Endothelial cell of umbilical vein (primary cell): ENCODE measurements at places on chromosomes 3 and 15. TPM values are rescaled to one million over a fixed set of nuclear protein-coding genes. Genes with fewer than 3 reads are reported as not detected.

- H3K27ac ChIP-seq, result no peak overlapping the region
- H3K36me3 ChIP-seq, result no peaks in the 10 kb centered on the region
- H3K27me3 ChIP-seq, result no peaks in the 10 kb centered on the region
These were observed 15.8 kb upstream of the THBS1 start for GRCh38 chr15:39564972-39565665.

- H3K4me1 ChIP-seq, result peaks cover 13% of the 10 kb centered on the region
- H3K27ac ChIP-seq, result peak overlapping the region; percentile 7
- H3K4me3 ChIP-seq, result no peak overlapping the region
- H3K36me3 ChIP-seq, result no peaks in the 10 kb centered on the region
- peak; percentile 56 for DNase-seq
These were observed 28.7 kb upstream of the SEMA6D start for GRCh38 chr15:47688573-47689086.

- DNase-seq, result no peak
- H3K4me1 ChIP-seq, result peaks cover 46% of the 10 kb centered on the region
- no peaks in the 10 kb centered on the region for H3K27me3 ChIP-seq
- peaks cover 51% of the 10 kb centered on the region for H3K36me3 ChIP-seq
- H3K27ac ChIP-seq, result no peak overlapping the region
These were observed 5.1 kb downstream of the SEC13 start for GRCh38 chr3:10315771-10316344.

- no peak for DNase-seq
- H3K4me3 ChIP-seq, result no peak overlapping the region
- H3K36me3 ChIP-seq, result no peaks in the 10 kb centered on the region
- H3K27ac ChIP-seq, result no peak overlapping the region
These were observed 129.5 kb downstream of the PLCL2 start for GRCh38 chr3:17014284-17014683.

- H3K4me1 ChIP-seq, result no peaks in the 10 kb centered on the region
- no peak overlapping the region for H3K27ac ChIP-seq
- no peak for DNase-seq
- no peaks in the 10 kb centered on the region for H3K27me3 ChIP-seq
- H3K4me3 ChIP-seq, result no peak overlapping the region
These were observed 48.5 kb downstream of the PGPEP1L start for GRCh38 chr15:98958918-98959639.

DNA sequence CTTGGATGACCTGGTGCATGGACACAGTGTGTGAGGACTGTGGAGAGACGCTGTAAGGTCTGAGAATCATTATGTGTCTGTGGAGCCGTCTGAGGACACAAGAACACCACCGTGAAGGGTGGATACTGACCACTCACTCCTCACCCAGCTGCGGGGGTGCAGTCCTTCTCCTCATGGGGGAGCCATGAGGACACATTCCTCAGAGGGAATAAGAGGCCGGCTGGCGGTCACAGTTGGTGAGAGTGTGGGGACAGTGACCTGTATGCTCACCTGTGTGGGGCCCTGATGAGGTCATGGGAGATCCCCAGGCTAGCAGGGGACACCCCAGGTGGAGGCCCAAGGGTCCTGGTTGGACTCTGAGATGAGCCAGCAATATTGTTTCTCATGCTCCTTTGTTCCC, 2.5 kb upstream of the TRPM1 start:
- peaks cover 5% of the 10 kb centered on the region for H3K4me1 ChIP-seq
- H3K27ac ChIP-seq, result no peak overlapping the region
- H3K36me3 ChIP-seq, result no peaks in the 10 kb centered on the region
- DNase-seq, result no peak
- no peak overlapping the region for H3K4me3 ChIP-seq

GRCh38 chr3:108998436-108998835, 44.8 kb upstream of the GUCA1C start:
- DNase-seq, result no peak
- no peaks in the 10 kb centered on the region for H3K36me3 ChIP-seq
- H3K4me1 ChIP-seq, result no peaks in the 10 kb centered on the region
- H3K27me3 ChIP-seq, result no peaks in the 10 kb centered on the region
- H3K4me3 ChIP-seq, result no peak overlapping the region
- no peak overlapping the region for H3K27ac ChIP-seq

- DNase-seq, result no peak
- no peak overlapping the region for H3K27ac ChIP-seq
- H3K4me1 ChIP-seq, result no peaks in the 10 kb centered on the region
These were observed 36.4 kb downstream of the MECOM start for GRCh38 chr3:169627073-169627472.

DNA sequence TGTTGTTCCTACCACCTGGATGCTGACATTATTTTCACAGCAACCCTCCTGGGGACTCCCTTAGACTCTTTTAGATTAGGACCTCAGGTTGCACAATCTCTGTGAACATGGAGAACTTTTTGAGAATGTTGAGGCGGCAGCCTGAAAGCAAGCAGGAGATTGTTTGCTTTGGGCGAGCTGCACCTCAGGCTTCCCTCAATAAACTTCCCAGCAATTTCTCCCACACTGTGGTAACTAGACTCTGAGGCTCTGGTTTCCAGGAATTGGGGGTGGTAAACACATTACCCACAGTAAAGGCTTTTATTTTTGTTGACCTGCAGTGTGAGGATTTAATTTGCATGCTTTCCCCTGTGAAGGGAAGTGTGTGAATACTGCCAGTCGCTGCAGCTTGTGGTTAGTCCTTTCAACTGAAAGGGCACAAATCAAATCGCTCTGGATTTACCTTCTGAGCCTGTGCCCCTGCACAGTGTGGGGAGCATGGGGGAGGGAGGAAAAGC, 35.2 kb upstream of the SIAH2 start:
- DNase-seq, result no peak
- peaks cover 2% of the 10 kb centered on the region for H3K27me3 ChIP-seq
- H3K36me3 ChIP-seq, result no peaks in the 10 kb centered on the region
- no peak overlapping the region for H3K4me3 ChIP-seq
- no peaks in the 10 kb centered on the region for H3K4me1 ChIP-seq

DNA sequence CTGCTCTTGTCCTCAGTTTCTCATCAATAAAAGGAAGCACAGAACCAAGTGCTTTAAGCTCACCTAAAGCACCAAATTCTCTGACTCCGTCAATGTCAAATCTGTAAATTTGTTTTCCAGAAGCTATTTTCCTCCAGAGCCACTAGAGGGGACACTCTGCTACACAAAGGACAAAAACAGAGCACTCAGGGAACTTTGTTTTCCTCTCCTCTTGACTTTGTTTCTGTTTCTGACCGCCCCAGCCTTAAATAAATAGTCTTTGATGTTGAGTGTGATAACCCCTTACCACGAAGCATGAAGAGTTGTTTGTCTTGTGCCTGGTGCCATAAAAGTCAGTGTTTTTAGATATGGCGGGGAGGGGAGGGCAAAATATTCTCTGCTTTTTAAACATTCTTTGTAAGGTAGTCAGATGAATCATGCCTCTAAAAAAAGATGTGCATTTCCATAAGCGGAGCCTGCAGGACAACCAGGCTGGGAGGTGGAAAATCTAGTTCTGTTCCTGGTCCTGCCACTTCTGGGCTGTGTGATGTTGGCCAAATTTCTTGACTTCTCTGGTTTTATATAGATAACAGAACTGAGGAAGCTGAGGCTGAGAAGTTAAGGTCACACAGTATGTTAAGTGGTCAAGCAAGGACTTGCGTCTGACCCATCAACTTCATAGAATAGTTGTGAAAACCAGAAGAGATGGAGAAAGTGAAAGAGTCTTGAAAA, 7.3 kb upstream of the ZBTB38 start:
- H3K27me3 ChIP-seq, result no peaks in the 10 kb centered on the region
- peak; percentile 92 for DNase-seq
- peak overlapping the region; percentile 53 for H3K27ac ChIP-seq
- H3K4me3 ChIP-seq, result peak overlapping the region; percentile 31

DNA sequence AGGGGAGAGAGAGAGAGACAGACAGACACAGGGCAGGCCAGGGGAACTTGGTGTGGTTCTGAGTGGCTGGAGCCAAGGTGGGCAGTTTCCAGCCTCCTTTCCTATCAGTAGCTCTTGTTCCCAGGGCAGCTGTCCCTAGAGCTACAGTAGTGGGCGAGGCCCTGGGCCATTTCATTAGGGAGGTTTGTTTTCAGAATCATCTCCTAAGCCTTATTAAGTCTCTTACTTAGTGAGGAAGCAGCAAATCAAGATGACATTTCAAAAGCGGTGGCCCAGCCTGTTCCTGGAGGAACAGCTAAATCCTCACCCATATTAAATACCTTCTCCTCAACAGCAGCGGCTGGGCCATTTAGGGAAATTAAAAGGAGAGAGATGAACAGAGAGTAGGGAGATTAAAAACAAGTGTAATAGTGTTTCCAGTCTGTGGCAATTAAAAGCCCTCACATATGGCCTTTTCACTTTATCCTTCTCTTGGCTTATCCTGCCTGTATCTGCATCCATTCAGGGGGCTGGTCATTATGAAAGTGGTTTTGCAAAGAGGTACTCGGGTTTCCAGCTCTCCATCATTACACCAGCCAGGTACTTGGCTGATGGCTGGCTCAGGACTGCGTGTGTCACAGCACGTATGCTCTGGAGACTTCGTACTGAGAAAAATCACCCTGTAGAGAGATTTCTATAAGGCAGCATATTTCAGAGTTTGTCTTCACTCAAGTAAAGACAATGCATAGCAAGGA, 91.9 kb upstream of the PRR23C start:
- H3K4me1 ChIP-seq, result no peaks in the 10 kb centered on the region
- H3K27me3 ChIP-seq, result no peaks in the 10 kb centered on the region
- H3K4me3 ChIP-seq, result no peak overlapping the region

DNA sequence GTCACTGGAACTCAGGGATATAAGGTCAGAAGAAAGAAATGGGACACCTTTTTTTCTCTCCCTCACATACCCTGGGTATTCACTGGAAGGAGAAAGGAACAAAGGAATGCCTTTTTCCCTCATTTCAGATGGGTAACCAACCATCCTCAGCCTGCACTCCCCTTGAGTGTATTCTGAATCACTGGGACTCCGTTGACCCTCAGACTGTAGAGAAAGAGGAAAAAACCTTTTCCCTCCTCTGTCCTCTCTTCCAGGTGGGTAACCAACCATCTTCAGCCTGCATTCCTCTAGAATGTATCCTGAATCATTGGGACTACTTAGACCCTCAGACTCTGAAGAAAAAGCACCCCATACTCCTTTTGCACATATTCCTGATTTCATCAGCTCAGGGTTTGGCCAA, 11.4 kb downstream of the PRR20G start:
- no peaks in the 10 kb centered on the region for H3K36me3 ChIP-seq
- H3K27ac ChIP-seq, result no peak overlapping the region
- no peaks in the 10 kb centered on the region for H3K4me1 ChIP-seq
- no peak overlapping the region for H3K4me3 ChIP-seq
- H3K27me3 ChIP-seq, result no peaks in the 10 kb centered on the region

DNA sequence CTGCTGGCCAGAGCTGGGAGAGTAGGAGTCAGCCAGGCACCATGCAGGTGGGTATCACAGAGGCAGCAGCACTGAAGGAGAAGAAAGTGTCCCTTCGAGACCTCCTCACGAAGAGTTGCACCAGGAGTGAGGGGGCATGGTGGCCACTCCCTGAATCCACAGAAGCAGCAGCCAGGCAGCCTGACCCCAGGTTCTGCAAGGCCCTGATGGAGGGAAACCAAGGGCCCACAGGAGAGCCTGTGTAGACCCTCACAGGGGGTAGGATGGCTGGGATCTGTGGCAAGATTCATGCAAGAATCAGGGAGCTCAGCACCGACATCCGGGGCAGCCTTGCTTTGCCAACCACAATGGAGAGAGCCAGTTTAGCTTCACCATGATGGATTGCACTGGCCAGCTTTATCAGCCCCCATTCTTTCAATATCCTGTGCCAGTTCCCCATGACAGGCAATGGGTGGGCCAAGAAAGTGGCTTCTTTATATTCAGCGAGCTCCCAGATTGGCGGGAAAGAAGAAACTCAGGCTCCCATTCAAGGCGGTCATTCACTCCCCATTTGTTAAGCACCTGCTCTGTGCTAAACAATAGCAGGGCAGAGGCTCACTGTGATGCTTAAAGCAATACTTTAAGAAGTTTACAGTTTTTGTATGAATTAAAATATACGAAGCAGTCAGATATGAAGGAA, 33.5 kb upstream of the TBC1D21 start:
- H3K4me3 ChIP-seq, result no peak overlapping the region
- no peaks in the 10 kb centered on the region for H3K4me1 ChIP-seq
- DNase-seq, result no peak
- no peak overlapping the region for H3K27ac ChIP-seq
- no peaks in the 10 kb centered on the region for H3K36me3 ChIP-seq

GRCh38 chr3:115448851-115449250, 174.5 kb upstream of the GAP43 start:
- no peaks in the 10 kb centered on the region for H3K27me3 ChIP-seq
- H3K27ac ChIP-seq, result no peak overlapping the region
- H3K4me1 ChIP-seq, result peaks cover 4% of the 10 kb centered on the region
- DNase-seq, result no peak

- H3K4me1 ChIP-seq, result peaks cover 10% of the 10 kb centered on the region
- H3K27me3 ChIP-seq, result no peaks in the 10 kb centered on the region
- peak overlapping the region; percentile 11 for H3K27ac ChIP-seq
- no peak overlapping the region for H3K4me3 ChIP-seq
- no peaks in the 10 kb centered on the region for H3K36me3 ChIP-seq
These were observed 400.7 kb downstream of the ROBO1 start for GRCh38 chr3:79367066-79367465.

GRCh38 chr3:72635551-72635950, 212.7 kb downstream of the SHQ1 start:
- H3K4me3 ChIP-seq, result no peak overlapping the region
- no peaks in the 10 kb centered on the region for H3K36me3 ChIP-seq
- DNase-seq, result no peak
- no peak overlapping the region for H3K27ac ChIP-seq
- H3K4me1 ChIP-seq, result no peaks in the 10 kb centered on the region

Gene RPS27L
- total RNA-seq, result 338 and 345 TPM in 2 replicates

Gene CDC25A
- total RNA-seq, result 18.4 and 19.0 TPM in 2 replicates

Gene SAXO2
- total RNA-seq, result 0.67 and 5.2 TPM in 2 replicates

Gene MORC1
- total RNA-seq, result not detected in 2 replicates

Gene OIP5
- total RNA-seq, result 9.2 and 11.4 TPM in 2 replicates

Gene ZNF80
- not detected in 2 replicates for total RNA-seq

Gene KLHL40
- not detected in 2 replicates for total RNA-seq
